Colonic mucosa (tissue), 4 donors: ENCODE measurements at places on chromosomes 1 and 21. TPM values are rescaled to one million over a fixed set of nuclear protein-coding genes. Genes with fewer than 3 reads are reported as not detected.

The SPRR2F gene
- not detected for total RNA-seq

The FCGR2B gene
- 8.9 TPM for total RNA-seq

The CFAP74 gene
- 0.16 TPM for total RNA-seq

DNA sequence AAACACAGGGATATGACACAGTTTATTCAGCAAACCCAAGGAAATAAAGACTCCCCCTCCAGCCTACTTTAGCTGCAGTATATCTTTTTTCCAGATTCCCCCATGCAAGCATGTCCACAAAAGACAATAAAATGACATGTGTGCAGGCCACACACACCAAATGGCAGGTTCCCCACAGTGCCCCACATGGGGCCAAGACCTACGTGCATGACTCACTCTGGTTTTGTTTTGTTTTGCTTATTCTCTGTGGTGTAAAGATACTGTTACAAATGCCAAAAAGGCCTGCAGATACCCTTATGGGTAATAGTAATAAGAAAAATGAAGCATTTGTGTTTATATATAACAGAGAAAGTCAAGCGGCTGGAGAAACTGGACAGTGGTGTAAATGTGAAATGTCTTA is 71.6 kb downstream of the RD3 start:
- no peak for DNase-seq

The OPRD1 gene
- total RNA-seq, result 0.16 TPM

DNA sequence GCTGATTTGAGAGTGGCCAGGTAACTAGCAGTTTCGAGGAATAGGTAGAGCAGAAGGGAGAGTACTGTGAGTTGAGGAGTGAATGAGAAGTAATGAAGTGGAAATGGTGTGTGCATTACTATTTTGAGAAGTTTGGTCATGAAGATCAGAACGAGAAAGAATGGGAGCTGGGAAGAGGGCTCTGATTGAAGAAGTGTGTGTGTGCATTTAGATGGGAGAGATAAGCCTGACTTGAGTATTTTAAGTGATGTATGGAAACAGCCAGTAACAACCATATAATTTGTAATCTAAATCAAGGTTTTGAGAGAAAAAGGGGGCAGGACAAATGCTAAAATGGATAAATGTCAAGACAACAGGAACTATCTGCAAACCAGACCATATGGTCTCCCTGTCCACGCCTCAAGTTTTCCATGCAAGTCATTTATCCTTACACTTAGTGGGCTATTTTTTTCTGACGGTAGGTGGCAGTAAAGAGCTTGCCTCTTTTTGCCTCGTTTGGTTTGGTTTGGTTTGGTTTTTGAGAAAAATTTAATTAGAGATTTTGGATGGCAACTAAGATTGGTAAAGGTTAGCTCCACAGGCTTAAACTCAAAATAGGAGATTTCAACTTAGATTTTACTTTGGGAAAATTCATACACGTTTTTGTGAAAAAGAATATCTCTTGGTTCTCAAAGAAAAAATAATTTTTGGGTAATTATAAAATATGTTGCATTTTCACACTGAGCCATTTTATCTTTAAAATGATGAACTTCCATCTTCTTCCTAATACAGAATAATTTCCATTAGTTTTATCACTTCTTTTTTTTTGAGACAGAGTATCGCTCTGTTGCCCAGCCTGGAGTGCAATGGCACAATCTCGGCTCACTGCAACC is 9.5 kb upstream of the B3GALNT2 start:
- peak; percentile 64 for DNase-seq

The THEM5 gene
- total RNA-seq, result not detected

DNA sequence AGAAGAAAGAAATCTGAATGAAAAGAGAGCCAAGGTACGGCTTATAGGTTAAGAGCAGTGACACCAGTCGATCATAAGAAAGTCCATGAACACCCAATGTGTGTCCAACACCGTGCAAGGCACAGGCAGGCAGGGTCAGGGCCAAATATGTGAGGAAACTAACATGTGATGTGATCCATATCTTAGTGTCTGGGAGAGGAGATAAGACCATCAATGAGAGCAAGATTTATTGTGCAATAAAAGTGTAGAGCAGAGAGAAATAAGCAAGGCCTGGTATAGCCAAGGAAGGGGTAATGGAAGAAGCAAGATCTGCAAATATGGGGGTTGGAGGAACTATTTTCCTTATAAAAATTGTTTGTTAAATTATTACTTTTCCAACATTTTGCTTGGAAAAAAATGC is 198.8 kb downstream of the CRB1 start:
- no peak for DNase-seq

DNA sequence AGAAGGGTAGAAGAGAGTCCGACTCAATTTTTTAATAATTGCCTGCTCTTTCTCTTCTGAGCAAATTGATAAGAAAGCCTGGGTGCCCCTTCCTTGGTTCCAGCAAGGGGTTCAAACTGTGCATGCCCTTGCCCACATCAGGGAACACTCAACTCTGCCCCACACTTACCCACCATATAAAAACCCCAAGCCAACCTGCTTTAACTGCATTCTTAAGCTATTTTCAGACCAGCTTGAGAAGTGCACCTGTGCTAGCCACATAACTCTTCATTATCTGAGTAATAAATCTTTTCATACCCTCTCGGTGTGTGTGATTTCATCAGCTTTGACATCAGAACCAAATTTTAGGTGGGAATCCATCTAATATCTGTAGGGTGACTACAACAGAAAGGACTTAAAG is 509.6 kb downstream of the MRPL39 start:
- DNase-seq, result no peak

DNA sequence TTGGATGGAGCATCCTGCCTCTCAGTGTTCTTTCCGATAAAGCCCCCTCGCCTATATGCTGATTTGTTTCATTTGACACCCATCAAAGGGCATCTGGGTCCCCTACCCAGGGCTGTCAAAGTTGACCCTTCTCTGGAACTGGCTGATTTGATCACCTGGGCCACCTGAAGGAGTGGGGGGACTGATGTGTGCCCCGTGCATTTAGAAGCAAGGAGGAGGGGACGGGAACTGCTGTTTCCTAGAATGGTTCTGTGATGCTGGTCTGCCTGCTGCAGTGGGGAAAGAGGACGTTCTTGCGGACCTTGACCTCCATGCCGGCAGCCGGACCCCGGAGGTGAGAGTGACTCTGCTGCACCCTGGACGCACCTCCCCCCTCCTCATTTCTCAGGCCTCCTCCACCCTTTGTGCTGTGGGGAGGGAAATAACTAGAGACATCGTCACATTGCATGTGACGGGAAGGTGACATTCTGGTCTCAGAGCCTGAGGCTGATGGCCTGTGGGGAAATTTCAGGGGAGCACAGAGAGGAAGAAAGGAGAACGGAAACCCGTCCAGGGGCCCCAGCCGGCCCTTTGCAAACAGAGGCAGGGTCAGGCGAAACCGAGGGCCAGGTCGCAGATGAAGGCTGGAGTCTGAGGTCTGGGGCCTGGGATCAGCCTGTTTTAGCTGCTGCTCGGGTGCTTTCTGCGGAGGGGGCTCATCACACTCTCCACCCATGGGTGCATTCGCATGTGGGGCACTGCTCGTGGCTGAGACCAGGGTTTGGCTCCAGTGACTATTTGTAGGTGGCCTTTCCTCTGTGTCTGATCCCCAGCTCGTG is 25.7 kb downstream of the CRYAA start:
- peak; percentile 14 for DNase-seq

GRCh38 chr1:25120281-25120680 is 112.0 kb downstream of the SYF2 start:
- no peak for DNase-seq

DNA sequence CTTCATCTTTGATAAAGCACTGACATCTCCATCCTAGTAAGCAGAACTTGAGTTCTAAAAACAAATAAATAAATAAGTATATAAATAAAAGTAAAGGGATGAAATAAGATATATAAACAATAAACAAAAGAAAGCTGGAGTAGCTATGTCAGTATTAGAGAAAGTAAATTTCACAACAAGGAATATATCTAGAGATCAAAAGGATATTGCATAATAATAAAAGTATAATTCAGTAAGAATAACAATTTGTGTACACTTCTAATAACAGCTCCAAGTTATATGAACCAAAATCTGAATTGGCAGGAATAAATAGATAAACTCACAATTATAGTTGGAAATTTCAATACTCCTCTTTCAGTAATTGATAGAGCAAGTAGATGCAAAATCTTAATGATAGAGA is 9.8 kb upstream of the CENPF start:
- no peak for DNase-seq

- peak; percentile 85 for DNase-seq
Observed at GRCh38 chr1:211643324-211644212, 31.9 kb downstream of the NEK2 start.

DNA sequence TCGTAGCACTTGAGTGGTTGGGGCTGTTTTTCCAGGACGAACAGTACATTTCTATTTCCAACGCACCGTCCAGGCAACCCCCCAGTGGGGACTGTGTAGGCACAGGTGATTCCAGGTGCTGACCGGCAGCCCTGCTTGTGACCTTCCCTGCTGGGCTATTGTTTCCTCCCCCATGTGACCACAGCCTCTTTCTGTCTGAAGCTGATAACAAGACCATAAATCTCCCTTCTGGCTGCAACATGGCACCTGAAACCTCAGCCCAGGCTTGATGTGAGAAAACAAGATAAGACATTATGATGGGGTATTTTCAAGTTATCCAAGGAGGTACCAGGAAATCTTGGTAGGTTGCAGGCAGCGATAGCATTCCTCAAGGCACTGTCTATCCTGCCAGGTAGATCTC is 48.2 kb downstream of the HLX start:
- DNase-seq, result no peak

The CRYAA gene
- not detected for total RNA-seq
